ENCODE measurements at places on chromosomes 3 and 15.
A peak's percentile ranks its signal among the peaks of the same experiment; 100 is the strongest.

DNA sequence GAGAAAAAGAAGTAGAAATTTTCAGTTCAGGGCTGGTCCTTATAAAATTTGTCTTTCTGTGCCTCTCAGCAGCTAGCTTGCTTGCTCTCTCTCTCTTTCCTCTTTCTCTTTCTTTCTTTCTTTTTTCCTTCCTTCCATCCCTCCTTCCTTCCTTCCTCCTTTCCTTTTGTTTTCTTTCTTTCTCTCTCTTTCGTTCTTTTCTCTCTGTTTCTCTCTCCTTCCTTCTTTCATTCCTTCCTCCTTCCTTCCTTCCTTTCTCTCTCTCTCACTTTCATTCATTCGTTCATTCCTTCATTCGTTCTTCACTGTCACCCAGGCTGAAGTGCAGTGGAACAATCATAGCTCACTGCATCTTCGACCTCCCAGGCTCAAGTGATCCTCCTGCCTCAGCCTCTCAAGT lies 69.3 kb upstream of the CPOX start:
- DNase-seq, result no peak

- DNase-seq, result no peak
Observed at GRCh38 chr15:80464951-80465625, 60.9 kb downstream of the ARNT2 start.

GRCh38 chr15:39501366-39502081 lies 79.4 kb upstream of the THBS1 start:
- DNase-seq, result no peak

DNA sequence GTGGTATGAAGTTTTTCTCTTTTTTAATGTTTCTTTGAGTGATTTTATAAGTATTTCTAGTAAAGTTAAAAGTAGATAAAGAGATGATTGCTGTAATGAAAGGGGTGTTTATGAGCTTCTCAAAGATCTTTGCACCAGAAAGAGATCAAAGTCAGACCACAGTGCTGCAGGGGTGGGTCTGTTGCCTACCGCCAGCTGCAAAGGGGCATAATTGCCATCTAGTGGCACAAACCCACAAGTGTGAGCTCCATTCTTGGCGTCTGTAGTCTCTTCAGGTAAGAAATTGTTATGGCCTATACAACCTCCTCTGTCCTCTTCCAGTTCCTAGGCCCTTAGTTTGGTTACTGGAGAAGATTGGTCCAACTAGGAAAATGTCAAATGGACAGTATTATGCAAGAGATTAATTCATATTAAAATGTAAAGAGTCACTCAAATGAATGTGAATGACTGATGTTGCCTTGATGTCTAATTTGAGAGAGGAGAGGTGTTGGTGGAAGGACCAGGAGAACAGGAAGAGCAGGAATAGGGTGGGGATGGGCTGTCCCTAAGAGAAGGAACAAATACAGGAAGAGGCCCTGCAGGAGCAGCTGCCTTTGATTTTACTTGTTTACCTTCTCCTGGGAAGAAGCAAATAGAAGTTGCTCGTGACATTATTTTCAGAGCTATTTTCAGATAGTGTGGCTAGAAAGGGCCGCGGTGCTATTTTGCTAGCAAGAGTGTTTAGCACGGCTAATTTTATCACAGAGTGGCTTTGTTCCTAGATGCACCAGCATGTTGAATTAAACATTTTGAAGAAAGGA lies 53.0 kb upstream of the GSK3B start:
- DNase-seq, result peak; percentile 32

GRCh38 chr15:46856839-46857502 lies 860.3 kb upstream of the SEMA6D start:
- no peak for DNase-seq

GRCh38 chr3:104291878-104292277 lies 1074.8 kb upstream of the ALCAM start:
- no peak for DNase-seq

GRCh38 chr15:68934341-68934740 lies 4.0 kb downstream of the SPESP1 start:
- no peak for DNase-seq

- no peak for DNase-seq
Observed at GRCh38 chr15:101091080-101092017, 160.5 kb downstream of the CHSY1 start.

DNA sequence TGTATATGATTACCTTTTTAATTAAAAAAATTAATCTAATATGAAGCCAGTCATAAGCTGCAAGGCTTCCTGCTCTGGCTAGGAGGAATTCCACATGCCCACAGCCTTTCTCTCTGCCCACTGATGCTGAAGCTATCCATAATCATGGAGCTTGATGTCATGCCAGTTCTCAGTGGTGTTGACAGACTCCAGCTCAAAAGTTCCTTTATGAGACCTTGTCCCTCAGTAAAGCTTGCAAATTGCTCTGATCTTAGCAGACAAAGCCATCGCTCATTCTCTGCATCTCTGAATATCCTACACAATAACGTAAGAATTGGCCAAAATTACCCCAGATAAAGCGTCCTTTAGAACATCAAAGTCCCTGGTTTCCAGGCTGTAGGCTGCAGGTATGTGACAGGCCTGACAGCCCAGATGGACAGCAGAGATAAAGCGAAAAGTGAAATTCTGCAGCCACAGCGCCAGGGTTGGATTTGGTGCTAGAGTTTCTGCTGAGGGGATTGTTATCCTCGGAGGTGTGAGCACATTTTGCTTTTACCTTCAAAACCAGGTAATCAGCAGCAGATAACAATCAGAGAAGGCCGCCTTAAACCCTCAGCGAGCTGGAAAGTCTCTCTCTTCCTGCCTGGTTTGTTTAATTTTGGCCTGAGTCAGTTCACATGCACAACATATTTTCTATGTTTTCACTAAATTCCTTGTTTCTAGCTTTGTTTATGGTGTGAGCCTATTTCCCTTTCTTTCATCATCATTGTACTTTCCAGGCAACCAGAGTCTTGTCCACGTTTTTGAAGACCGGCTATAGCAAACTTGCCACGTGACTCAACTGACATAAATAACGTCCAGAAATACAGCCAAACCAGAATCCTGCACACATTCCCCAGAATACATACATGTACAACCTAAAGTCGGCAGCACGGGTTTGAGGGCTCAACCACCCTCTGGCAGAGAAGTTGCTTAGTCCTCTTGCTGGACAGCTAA lies 36.6 kb upstream of the ALDH1A3 start:
- no peak for DNase-seq

- no peak for DNase-seq
Observed at GRCh38 chr3:186375443-186375842, 13.4 kb upstream of the DGKG start.

- no peak for DNase-seq
Observed at GRCh38 chr15:40878785-40879184, 4.8 kb upstream of the RHOV start.

DNA sequence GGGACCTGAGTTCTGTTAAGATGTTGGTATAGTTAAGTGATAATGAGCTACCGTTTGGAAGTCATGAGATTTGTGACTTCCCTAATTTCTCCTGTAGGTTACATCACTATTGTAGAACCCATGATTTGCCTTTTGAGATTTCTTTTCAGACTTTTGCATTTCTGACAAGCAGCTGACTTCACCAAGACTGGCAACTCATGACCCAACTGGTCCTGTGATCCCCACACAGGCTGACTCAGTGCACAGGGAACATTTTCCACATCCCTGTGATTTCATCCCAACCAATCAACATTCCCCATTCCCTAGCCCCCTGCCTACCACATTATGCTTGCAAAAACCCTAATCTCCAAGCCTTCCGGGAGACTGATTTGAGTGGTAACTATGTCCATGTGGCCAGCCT lies 242.1 kb upstream of the PDZRN3 start:
- no peak for DNase-seq

DNA sequence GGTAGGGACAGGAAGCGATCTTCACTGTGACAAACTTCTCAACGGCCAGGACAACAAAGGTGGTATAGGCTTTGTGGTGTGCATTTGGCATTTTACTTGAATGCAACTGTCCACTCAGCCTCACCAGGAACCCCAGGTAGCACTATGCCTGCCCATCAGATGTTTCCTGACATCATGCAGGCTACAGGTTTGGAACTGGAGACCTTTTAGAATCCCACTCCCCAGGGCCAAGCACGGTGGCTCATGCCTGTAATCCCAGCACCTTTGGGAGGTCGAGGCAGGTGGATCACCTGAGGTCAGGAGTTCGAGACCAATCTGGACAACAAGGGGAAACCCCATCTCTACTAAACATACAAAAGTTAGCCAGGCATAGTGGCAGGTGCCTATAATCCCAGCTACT lies 9.6 kb downstream of the STARD5 start:
- no peak for DNase-seq

DNA sequence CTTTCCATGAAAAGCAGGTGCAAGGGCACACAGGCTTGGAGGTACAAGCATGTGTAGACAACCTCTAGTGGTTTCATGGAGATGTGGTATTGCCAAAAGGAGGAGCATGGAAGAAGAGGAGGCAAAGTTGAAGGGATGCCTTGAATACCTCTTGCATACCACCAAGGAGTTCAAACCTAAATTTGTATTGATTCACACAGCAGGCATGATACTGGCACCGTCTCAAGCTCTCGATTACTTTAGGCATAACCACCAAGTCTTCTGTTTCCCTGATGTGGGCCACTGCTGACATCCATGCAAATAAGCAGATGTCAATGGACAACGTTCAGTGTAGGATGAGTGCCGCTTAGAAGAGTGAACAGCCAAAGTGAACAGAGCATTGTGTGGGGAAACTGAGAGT lies 87.1 kb downstream of the SCN11A start:
- no peak for DNase-seq

- DNase-seq, result no peak
Observed at GRCh38 chr3:183098536-183099025, 715 bp downstream of the MCCC1 start.

DNA sequence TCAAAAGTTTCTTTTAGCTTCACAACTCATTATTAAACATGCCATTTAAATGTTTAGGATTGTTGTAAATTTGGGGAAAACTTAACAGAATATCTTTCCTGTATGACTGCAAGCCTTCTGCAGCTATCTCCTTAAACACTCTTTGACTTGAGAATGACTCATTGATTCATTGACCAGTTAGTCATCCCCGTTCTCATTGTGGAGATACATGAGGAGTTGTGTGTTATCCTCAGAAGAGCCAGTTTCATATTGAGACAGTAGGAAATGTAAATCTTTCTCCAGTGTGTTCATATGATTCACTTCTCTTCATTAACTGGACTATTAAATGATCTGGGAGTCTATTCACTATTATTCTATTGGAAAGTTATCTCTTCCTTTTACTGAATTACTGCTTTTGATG lies 83.0 kb downstream of the CRYGS start:
- DNase-seq, result no peak

GRCh38 chr3:178393824-178394223 lies 142.4 kb upstream of the KCNMB2 start:
- DNase-seq, result no peak

DNA sequence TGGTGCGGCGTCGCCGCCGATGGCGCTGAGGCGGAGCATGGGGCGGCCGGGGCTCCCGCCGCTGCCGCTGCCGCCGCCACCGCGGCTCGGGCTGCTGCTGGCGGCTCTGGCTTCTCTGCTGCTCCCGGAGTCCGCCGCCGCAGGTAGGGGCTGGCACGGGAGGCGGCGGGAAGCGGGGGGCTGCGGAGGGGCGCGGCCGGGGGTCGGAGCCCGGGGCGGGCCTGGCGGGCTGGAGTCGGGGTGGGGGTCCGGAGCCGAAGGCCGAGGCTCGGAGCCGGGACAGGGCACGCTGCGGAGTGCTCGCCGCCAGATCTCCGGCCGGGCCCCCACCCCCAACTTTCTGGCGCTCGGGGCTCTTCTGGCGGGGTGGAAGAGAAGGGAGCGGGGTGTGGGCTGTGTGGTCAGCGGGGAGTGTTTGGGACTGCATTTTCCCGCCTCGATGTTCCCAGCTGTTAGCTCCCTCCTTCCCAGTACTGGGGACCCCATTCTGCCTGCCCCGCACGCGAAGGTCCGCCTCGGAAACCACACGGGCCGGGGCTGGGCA lies 299 bp downstream of the TYRO3 start:
- DNase-seq, result no peak

GRCh38 chr3:56833022-56833421 lies 31.3 kb upstream of the ARHGEF3 start:
- DNase-seq, result no peak

- DNase-seq, result peak; percentile 20
Observed at GRCh38 chr3:50573566-50574443, 4.5 kb downstream of the HEMK1 start.

Measured in activated CD4-positive, alpha-beta T cell treated with anti-CD3 and anti-CD28 coated beads for 1 hour (primary cell).